Activated naive CD4-positive, alpha-beta T cell treated with anti-CD3 and anti-CD28 coated beads, Interleukin-2, amount 50 U/mL, for 72 hours (primary cell): ENCODE measurements at places on chromosomes 5 and 9. TPM values are rescaled to one million over a fixed set of nuclear protein-coding genes. Genes with fewer than 3 reads are reported as not detected.

The MARCOL gene
- total RNA-seq = not detected

The CDHR2 gene
- 0.05 TPM for total RNA-seq

DNA sequence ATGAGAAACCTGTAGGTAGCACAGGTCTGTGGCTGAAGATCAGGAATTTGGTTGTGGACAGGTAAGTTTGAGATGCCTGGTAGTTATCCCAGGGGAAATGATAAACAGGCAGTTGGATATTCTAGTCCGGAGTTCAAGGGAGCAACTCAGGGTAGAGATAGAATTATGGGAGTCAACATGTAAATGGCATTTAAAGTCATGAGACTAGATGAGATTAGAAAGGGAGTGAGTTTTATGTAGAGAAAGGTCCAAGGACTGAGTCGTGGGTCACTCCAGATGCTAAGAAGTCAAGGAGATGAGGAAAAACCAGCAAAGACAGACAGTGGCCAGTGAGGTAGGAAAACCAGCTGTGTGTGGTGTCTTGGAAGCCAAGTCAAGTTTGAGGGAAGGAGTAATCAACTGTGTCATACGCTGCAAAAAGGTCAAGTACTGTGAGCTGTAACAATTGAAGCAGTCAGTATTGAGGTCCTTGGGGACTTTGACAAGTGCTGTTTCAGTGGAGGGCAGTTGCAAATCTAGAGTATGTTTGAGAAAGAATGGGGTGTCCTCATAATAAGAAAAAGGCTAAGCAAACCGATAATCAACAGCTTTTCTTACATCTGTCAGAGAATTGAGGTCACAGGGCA lies 18.2 kb downstream of the GNPDA1 start:
- no peak for DNase-seq

- DNase-seq = no peak
Observed at GRCh38 chr5:107294211-107294550, 376.6 kb downstream of the EFNA5 start.

DNA sequence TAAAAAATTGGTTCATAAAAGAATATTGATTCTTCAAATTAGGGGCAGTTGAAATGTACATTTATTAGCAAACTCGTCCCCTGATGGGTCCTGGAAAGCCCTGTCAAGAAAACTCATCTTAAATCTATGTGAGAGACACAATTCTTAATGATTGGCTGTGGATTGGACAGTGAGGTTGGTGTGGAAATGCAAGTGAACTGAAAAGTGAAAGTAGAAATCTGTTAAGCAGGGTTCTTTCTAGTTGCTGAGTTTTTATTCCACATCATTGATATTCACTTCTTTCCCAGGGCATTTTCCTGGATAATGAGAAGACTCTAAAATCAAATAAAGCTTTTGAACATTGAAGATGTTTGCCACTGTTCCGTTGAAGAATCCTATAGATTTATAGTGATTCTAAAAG lies 292.4 kb downstream of the MAST4 start:
- DNase-seq = no peak

DNA sequence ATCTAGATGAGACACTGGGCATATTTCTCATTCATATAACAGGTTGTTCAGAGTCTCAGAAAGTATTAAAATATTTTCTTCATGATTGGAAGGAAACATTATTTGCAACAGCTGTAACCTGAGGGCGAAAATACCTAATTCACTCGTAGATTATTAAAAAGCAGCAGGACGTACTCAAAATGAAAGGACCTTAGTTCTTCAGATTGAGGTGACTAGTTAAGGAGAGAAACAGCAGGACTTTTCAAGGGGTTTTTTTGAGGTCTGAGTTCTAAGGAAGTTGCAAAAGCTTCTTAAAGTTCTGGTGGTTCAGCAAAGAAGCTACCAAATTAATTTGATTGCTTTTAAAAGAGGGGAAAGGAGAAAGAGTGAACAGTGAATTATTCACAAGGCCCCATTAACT lies 174.9 kb downstream of the TMEM161B start:
- no peak for DNase-seq

- DNase-seq = no peak
Observed at GRCh38 chr5:109316634-109317033, 93.1 kb downstream of the PJA2 start.
